Glomerular endothelial cell (primary cell): ENCODE measurements at places on chromosomes 6 and 20. TPM values are rescaled to one million over a fixed set of nuclear protein-coding genes. Genes with fewer than 3 reads are reported as not detected.

- no peak for DNase-seq
These were observed 1.3 kb downstream of the RNF146 start for GRCh38 chr6:127267646-127268625.

- no peak for DNase-seq
These were observed 76.4 kb upstream of the BHLHE23 start for GRCh38 chr20:63082939-63083735.

- no peak for DNase-seq
These were observed 29.9 kb downstream of the JPH2 start for GRCh38 chr20:44157061-44157460.

GRCh38 chr20:10381477-10381876, 52.5 kb downstream of the MKKS start:
- DNase-seq: no peak

DEFB124 gene
- total RNA-seq: not detected in 2 replicates

SNX21 gene
- 24.7 and 26.3 TPM in 2 replicates for total RNA-seq

CDH4 gene
- 9.2 and 11.9 TPM in 2 replicates for total RNA-seq

PACSIN1 gene
- not detected in 2 replicates for total RNA-seq

ANKRD66 gene
- total RNA-seq: not detected in 2 replicates
